ENCODE measurements at places on chromosomes 3 and 15.

- ATAC-seq: no peak
These were observed 62.3 kb downstream of the NOX5 start for GRCh38 chr15:69076756-69077155.

DNA sequence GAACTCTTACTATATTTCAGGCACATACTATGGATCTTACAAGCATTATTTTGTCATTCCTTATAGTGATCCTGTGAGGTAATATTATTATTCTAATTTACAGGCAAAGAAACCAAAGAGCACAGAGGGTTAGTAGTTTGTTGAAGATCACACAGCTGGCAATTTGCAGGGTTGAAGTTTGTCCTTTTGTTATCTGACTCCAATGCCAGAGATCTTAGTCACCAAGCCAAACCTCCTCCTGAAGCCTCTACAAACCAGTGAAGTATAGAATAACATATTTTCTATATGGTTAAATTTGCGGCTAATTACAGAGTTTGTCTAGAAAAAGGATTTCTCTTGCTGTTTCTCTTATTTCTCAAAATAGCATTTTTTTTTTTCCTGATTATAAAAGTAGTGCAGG, 11.2 kb downstream of the ISLR2 start:
- no peak for ATAC-seq

- ATAC-seq: no peak
These were observed 203.0 kb upstream of the NR2E3 start for GRCh38 chr15:71607383-71607782.

DNA sequence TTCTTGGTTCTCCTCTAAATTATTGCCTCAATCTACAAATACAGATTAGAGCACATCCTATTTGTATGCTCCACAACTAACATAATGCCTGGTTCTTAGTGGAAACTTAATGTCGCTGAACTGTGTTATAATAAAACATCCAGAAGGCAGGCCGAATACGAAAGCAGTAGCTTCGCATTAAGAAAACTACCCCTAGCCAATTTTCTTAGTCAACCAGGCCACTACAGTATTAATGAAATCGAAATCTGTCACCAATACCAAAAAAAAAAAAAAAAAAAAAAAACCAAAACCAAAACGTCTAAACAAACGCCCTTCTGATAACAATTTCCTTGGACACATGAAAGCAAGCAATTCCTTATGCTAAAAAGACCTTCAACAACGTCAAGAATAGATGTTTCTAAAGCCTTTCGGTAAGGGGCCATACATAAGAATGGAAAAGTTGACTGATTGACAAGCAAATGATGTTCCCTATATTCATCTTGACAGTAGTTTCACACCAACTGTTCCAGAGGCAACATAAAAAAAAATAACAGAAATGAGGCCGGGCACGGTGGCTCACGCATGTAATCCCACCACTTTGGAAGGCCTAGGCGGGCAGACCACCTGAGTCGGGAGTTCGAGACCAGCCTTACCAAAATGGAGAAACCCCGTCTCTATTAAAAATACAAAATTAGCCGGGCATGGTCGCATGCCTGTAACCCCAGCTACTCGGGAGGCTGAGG, 1.3 kb downstream of the DENND6A start:
- ATAC-seq: no peak

- ATAC-seq: peak; percentile 56
These were observed 169.1 kb downstream of the FAM43A start for GRCh38 chr3:194854659-194855390.

DNA sequence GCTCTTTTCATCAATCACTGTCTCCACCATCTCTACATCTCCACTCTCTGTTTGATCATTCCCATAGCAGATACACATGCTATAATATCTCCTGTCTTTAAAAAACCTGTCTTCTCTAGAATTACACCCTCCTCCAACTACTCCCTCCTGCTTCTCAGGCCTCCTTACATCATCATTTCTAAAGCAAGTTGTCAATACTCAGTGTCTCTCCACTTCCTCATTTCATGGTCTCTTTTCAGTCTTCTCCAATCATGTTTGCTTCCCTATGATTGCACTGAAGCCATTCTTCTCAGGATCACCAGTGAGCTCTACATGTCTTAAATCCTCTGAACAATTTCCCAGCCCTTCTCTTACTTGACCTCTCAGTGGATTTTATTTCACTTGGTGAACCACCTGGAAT, 87.0 kb upstream of the ZNF280D start:
- no peak for ATAC-seq

- no peak for ATAC-seq
These were observed 392.6 kb upstream of the THBS1 start for GRCh38 chr15:39188314-39188713.

GRCh38 chr3:10599017-10599416, 93.6 kb upstream of the ATP2B2 start:
- no peak for ATAC-seq

- peak; percentile 41 for ATAC-seq
These were observed at the start of gene ADCY5 for GRCh38 chr3:123448536-123449101. Gene ADCY5 (minus strand): TSS chr3:123449090. CDS start chr3:123448545, 545 bp downstream.
